ENCODE measurements at places on chromosomes 5 and 9.

- DNase-seq: no peak
Measured at GRCh38 chr9:34179213-34180136, 632 bp downstream of the UBAP1 start.

GRCh38 chr5:157045601-157046000, 13.3 kb downstream of the HAVCR1 start:
- no peak for DNase-seq

DNA sequence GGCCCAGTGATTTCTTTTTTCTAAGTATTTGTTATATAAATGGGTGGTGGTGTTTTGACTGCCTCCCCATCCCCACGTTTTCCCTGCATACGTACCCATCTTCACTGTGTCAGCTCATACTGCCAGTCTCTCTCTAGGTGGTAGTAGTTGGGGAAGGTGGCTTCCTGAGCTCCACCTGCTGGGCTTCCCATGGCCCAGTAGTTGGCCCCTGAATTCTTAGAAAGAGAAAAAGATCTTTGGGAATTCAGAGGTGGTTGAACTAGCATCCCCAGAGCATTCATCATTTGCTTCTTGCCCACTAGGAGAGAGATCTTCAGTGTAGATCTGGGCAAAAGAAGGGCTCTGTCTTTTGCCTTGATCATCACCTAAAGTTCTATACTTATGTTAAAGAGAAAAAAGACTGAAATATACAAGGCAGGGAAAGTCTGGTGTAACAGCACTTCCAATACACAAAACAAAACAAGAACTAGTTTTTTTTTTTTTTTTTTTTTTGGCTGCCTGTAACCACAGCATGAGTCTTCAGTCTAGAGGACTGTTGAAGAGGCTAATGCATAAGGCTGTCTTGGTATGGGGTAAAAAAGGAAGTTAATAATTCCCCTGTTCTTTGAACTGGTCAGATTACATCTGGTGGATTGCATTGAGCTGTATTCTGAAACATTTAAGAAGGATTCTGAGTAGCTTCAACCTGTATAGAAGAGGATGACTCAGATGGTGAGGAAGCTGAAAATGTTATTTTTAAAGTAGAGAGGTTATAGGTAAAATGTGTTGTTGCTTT, 128.7 kb downstream of the ATG10 start:
- no peak for DNase-seq

GRCh38 chr5:139664727-139665351, 16.7 kb downstream of the CXXC5 start:
- no peak for DNase-seq

GRCh38 chr5:107455111-107455544, 215.6 kb downstream of the EFNA5 start:
- no peak for DNase-seq

- DNase-seq: no peak
Measured at GRCh38 chr5:125410537-125411070, 664.2 kb upstream of the ZNF608 start.

DNA sequence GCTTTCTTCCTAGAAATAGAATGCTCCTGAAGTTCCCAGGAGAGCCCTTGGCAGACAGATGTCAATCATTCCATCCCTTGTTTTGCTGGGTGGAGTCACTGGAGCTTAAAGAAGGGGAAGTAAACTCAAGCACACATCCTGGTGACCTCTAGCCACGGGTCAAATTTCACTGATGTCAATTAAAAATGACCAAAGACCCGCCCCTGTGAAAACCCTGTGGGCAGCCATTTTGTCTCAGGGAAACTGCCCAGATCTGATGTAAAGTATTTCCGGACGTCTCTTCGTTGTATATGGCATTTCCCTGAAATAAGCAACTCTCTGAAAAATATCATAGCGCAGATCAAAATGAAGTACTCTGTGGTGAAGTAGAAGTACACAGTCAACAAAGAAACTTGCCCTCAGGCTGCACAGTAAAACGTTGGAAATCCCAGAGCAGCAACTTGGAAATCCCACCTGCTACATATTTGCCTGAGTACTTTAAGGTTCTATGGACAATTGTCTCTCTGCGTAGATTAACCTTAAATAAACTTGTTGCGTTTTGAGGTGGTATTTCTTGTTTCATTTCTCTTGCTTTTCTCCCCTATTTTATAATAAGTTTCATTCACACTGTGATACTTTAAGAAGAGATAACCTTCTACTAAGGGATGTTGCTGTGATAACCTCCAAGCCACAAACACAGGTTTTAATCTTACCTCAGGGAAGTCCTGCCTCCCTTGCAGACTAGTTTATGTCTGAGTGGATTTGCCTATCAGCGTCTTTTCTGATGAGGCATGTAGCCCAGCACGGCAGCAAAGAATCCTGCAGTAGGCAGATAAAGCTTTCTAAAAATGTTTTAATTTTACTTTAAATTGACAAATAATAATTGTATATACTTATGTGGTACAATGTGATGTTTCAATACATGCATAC, 60.9 kb upstream of the PIP5K1B start:
- DNase-seq: no peak

Measured in activated CD8-positive, alpha-beta memory T cell treated with anti-CD3 and anti-CD28 coated beads for 1 hour (primary cell).